ENCODE measurements at places on chromosomes 13 and 19.

GRCh38 chr13:40074338-40074737, 418.9 kb downstream of the COG6 start:
- DNase-seq: no peak
- H3K4me3 ChIP-seq: no peak overlapping the region

DNA sequence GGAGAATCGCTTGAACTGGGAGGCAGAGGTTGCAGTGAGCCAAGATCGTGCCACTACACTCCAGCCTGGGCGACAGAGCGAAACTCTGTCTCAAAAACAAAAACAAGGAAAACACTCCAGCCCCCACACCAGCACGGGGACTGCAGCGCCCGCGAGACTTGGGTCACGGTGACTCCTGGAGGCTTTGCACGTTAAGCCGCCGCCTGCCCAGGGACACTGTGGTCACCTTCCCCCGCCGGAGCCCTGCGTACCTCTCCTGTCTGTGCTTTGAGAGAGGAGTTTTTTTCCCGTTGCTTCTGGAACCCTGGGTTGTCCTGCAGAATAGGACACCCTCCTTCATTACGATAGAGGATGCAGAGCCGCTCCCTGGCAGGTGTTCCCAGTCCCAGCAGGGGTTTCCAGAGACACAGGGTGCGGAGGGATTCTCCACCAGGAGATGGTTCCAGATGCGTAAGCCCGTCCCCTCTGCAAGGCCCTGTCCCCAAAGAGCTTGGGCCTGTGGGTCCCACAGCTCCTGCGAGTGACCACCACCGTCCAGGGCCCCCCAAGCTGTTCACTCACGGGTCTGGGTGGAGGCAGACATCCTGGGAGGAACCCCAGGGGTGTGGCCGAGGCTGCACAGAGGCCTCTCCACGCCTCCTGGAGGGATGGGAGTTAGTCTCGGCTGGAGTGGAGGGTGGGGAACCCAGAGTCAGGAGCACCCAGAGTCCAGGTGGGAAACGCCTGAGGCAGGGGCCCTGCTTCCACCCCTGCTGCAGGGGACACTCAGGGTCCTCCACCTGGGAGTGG, 42.8 kb upstream of the NDUFS7 start:
- H3K4me1 ChIP-seq: no peaks in the 10 kb centered on the region
- H3K4me3 ChIP-seq: no peak overlapping the region
- no peak for DNase-seq
- no peaks in the 10 kb centered on the region for H3K27me3 ChIP-seq
- no peaks in the 10 kb centered on the region for H3K36me3 ChIP-seq
- no peak overlapping the region for H3K27ac ChIP-seq

DNA sequence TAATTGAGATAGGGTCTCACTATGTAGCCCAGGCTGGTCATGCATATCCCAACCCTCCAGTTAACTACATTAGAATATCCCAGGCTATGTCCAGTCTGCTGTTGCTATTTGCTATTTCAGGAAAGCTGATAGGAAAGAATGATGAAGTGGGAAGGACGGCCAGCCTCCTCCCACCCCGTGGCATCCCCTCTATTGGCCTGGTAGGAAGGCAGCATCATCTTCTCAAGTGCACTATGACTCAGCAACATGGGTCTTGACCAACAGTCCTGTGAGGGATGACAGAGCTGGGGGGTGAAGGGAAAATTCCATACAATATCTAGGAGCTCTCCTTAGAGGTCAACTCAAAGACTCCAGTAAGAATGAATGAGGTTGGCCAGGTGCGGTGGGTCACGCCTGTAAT, 48.0 kb upstream of the ABCC4 start:
- H3K4me3 ChIP-seq: no peak overlapping the region
- H3K27ac ChIP-seq: no peak overlapping the region
- no peak for DNase-seq
- H3K36me3 ChIP-seq: no peaks in the 10 kb centered on the region

DNA sequence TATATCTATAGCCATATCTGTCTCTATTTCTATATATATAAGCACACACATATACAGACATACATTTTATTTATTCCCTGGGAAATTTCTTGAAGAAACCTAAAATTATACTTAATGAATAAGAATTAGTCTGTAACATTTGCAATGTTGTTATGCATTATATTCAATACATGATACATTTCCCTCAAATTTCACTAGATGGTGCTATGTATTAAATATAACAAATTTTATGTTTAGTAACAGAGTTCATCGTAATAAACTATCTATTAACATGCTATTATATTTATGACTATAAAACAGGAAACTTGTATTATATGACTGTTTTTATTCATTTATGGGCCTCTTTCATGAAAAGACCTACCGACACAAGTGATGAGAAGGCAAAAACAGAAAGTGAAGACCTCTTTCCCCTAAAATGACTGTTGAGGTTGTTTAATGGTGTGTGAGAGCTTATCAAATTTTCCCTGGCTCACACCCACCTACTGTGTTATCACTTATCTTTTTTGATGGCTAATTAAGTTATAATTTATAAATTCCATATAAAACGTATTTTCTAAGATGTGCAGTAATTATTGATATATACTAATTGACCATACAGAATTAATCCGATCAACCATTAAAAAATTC, 881.9 kb downstream of the SLITRK6 start:
- no peak for DNase-seq
- no peaks in the 10 kb centered on the region for H3K36me3 ChIP-seq
- no peak overlapping the region for H3K4me3 ChIP-seq
- no peaks in the 10 kb centered on the region for H3K27me3 ChIP-seq

- no peak overlapping the region for H3K4me3 ChIP-seq
- H3K36me3 ChIP-seq: no peaks in the 10 kb centered on the region
- H3K4me1 ChIP-seq: no peaks in the 10 kb centered on the region
- no peaks in the 10 kb centered on the region for H3K27me3 ChIP-seq
Observed at GRCh38 chr13:44026194-44026593, 146.5 kb downstream of the LACC1 start.

DNA sequence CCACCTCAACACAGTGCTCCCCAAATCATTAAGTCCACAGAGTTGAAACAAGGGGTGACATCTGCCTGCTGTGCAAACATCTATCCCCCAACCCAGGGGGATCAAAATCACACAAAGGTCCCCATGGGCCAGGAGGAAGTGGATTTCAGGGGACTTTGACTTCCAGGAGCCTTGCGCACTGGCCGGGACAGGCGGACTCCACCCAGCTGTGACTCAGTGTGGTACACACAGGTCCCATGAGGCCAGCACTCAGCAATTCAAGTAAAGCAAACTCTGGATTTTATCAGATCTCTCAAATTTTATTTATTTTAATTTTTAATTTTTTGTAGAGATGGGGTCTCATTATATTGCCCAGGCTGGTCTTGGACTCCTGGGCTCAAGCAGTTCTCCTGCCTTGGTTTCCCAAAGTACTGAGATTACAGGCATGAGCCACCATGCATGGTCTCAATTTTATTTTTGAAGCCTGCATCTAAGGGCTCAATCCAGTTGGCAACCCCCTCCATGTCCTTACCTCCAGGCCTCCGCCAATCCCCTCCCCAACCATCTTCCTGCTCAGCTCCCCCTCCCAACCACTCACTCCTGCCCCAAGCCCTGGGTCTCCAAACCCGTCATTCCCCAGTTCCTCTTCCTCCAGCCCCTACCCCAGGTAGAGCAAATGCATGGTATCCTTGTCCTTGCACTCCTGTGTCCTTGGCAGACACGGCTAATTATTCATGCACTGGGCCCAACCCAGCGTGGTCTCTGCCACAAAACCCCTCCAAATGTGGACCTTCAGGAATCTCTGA, 18.2 kb downstream of the ARHGAP33 start:
- H3K27ac ChIP-seq: no peak overlapping the region
- H3K4me3 ChIP-seq: no peak overlapping the region
- H3K36me3 ChIP-seq: no peaks in the 10 kb centered on the region
- H3K4me1 ChIP-seq: peaks cover 5% of the 10 kb centered on the region
- DNase-seq: no peak

- no peaks in the 10 kb centered on the region for H3K36me3 ChIP-seq
- H3K4me3 ChIP-seq: no peak overlapping the region
- no peak for DNase-seq
- H3K27me3 ChIP-seq: no peaks in the 10 kb centered on the region
- H3K4me1 ChIP-seq: no peaks in the 10 kb centered on the region
Observed at GRCh38 chr13:63403733-63404132, 1988.1 kb upstream of the PCDH20 start.

DNA sequence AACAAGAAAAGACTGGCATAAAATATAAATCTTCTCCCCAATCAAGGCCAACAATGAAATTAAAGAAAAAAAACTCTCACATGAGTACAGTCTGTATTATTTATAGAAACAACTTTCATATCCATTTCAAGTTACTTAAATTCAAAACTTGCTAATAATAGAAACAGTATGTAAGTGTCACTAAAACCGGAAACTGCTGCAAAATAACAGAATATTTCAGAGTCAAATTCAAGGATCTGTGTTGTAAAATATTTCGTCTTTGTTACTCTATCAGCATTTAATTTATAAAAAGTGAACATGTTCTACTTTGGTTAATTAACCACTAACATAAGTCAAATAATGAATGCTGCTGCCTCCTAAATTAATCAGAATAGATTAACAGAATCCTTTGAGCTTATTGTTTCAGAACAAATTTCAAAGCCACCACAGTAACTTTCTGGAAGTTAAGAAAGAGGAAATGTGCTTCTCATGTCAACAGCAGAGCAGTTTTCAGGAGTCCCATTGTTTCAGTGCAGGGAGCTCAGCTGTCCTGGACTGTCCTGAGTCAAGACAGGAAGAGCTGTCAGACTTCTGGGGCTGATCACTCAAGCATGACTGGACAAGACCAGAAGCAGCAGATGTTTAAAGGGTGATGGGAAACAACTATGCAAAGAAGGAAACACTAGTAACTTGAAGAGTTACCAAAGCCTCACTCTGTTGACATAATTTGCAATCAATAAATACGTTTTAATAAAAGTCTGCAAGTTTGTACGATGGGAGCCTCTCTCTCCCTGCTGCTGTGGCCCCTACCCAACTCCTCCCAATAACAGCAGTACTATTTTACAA, 76.9 kb downstream of the FOXO1 start:
- DNase-seq: no peak
- no peaks in the 10 kb centered on the region for H3K27me3 ChIP-seq
- peaks cover 59% of the 10 kb centered on the region for H3K4me1 ChIP-seq
- H3K36me3 ChIP-seq: no peaks in the 10 kb centered on the region
- H3K27ac ChIP-seq: peak overlapping the region; percentile 65

DNA sequence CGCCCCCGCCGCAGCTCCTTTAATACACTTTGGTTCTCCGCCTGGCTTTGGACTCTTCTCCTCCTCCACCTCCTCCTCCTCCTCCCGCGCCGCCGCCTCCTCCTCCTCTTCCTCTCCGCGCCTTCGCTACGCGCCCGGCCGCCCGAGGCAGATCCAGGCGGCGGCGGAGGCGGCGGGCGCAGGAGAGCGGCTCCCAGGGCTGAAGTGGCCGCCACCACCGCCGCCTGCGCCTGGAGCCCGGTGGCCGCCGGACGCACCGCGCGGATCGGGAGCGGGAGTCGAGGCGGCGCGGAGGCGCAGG, at the start of gene ZIC2:
ZIC2 (plus strand) TSS at position 50 of the 301 bp plus-strand sequence. CDS start 281 bp downstream, outside the sequence.
- no peak for DNase-seq
- H3K27ac ChIP-seq: no peak within 1 kb of the TSS
- H3K36me3 ChIP-seq: no peaks in the 10 kb centered on the region
- peaks cover 59% of the 10 kb centered on the region for H3K4me1 ChIP-seq

- no peaks in the 10 kb centered on the region for H3K36me3 ChIP-seq
- no peak for DNase-seq
Observed at GRCh38 chr13:42354241-42355091, 82.5 kb downstream of the AKAP11 start.

- no peak overlapping the region for H3K4me3 ChIP-seq
- peaks cover 10% of the 10 kb centered on the region for H3K27me3 ChIP-seq
- no peak overlapping the region for H3K27ac ChIP-seq
- no peaks in the 10 kb centered on the region for H3K4me1 ChIP-seq
- H3K36me3 ChIP-seq: no peaks in the 10 kb centered on the region
- no peak for DNase-seq
Observed at GRCh38 chr13:52751196-52751595, 11.6 kb upstream of the CNMD start.

GRCh38 chr19:51830274-51830673, 35.3 kb downstream of the FPR3 start:
- H3K27ac ChIP-seq: no peak overlapping the region
- H3K4me3 ChIP-seq: no peak overlapping the region
- no peaks in the 10 kb centered on the region for H3K4me1 ChIP-seq
- no peaks in the 10 kb centered on the region for H3K36me3 ChIP-seq

- no peak for DNase-seq
- no peak overlapping the region for H3K27ac ChIP-seq
- H3K4me1 ChIP-seq: peaks cover 14% of the 10 kb centered on the region
- no peak overlapping the region for H3K4me3 ChIP-seq
Observed at GRCh38 chr19:46081928-46082727, 41.3 kb upstream of the IGFL4 start.

- H3K36me3 ChIP-seq: no peaks in the 10 kb centered on the region
- no peaks in the 10 kb centered on the region for H3K4me1 ChIP-seq
- H3K27me3 ChIP-seq: no peaks in the 10 kb centered on the region
- no peak overlapping the region for H3K4me3 ChIP-seq
Observed at GRCh38 chr19:40163541-40164129, 27.6 kb upstream of the MAP3K10 start.

- H3K4me1 ChIP-seq: peaks cover 51% of the 10 kb centered on the region
- DNase-seq: no peak
- no peaks in the 10 kb centered on the region for H3K27me3 ChIP-seq
Observed at GRCh38 chr19:18274219-18274780, at the start of gene IQCN. IQCN (minus strand) TSS chr19:18274452; CDS start chr19:18269478, 4,974 bp downstream.

DNA sequence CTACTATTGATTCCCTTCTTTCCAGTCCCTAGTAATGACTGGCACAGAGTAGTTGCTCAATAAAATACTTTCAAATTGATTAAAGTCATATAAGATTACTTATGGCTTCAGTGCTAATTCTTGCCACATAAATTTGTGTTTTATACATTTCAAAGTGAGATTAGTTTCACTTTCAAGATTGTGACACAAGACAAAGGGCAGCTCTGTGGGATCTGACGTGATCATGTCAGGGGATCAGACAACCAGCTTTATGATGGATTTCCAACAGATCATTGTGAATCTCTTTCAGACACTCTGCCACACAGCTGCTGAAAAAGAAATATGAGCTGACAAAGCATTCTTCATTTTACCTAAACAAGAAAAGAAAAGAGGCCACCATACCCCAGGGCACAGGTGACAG, 73.4 kb upstream of the POMP start:
- no peak overlapping the region for H3K4me3 ChIP-seq
- no peak overlapping the region for H3K27ac ChIP-seq
- H3K36me3 ChIP-seq: no peaks in the 10 kb centered on the region
- DNase-seq: no peak
- no peaks in the 10 kb centered on the region for H3K4me1 ChIP-seq

DNA sequence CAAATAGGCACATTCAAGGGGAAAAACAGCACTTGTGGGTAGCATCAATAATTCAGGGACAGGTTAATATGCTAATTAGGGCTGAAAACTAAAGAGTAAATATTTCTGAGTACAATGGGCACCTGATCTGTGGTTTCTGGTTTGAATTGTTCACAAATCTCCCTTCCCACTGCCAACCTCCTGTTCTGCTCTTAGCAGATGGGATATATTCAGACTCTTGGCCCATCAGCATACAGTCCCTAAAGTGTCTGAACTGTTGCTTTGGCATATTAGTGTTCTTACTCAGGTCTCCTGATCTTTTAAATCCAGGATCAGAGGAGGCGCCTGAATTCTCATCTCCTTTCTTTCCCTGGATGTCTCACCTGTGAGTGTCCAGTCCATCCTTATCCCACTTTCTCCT, 8.2 kb upstream of the LRCH1 start:
- no peak for DNase-seq
- no peaks in the 10 kb centered on the region for H3K4me1 ChIP-seq
- no peaks in the 10 kb centered on the region for H3K36me3 ChIP-seq
- no peak overlapping the region for H3K4me3 ChIP-seq
- H3K27ac ChIP-seq: no peak overlapping the region

Measured in suprapubic skin (tissue), 4 donors.